Mesenteric fat pad (tissue), 1 donor: ENCODE measurements at places on chromosomes 3 and 15. TPM values are rescaled to one million over a fixed set of nuclear protein-coding genes. Genes with fewer than 3 reads are reported as not detected.

- DNase-seq, result no peak
Observed at GRCh38 chr3:103847081-103848062, 1412.6 kb downstream of the ZPLD1 start.

GRCh38 chr3:195760345-195761122, 39.8 kb downstream of the MUC20 start:
- DNase-seq, result peak; percentile 59

The ATP13A5 gene
- total RNA-seq, result not detected

The LRRC3B gene
- total RNA-seq, result not detected
